ENCODE measurements at places on chromosomes 4 and X.

- DNase-seq = no peak
These were observed 67.4 kb downstream of the ZNF827 start for GRCh38 chr4:145871209-145871608.

DNA sequence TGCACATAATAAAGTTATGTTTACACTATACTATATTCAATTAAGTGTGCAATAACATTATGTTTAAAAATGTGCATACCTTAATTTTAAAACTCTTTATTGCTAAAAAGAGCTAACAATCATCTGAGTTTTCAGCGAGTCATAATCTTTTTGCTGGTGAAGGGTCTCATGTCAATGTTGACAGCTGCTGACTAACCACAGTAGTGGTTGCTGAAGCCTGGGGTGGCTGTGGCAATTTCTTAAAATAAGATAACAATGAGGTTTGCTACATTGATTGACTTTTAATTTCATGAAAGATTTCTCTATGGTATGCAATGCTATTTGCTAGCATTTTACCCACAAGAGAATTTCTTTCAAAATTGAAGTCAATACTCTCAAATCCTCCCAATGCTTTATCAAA, 58.6 kb downstream of the C4orf46 start:
- no peak for DNase-seq

DNA sequence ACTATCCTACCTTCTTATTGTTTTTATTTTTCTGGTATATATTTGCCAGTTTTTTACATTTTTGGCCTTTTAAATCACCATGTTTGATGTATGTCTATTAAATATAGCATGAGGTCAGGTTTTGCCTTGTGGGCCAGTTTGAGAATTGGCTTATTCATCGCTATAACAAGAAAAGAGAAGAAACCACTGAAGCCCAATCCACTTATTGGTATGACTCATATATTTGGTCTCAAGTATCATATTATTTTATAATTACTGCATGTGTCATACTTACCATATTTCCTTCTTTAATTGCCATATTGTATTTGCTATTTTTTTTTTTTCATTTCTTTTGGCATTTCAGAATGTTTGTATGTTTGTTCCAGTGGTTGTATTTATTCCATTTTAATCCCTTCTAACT, 99.3 kb downstream of the IRF2 start:
- no peak for DNase-seq

GRCh38 chr4:184403384-184403781, 71.0 kb downstream of the IRF2 start:
- DNase-seq = no peak

- no peak for DNase-seq
These were observed 95.8 kb upstream of the IL13RA1 start for GRCh38 chrX:118631586-118631985.

- no peak for DNase-seq
These were observed 21.3 kb downstream of the MMRN1 start for GRCh38 chr4:89915937-89916336.

GRCh38 chr4:173424899-173425805, 26.2 kb upstream of the SCRG1 start:
- no peak for DNase-seq

- no peak for DNase-seq
These were observed 134.7 kb downstream of the DCLK2 start for GRCh38 chr4:150212927-150213326.

DNA sequence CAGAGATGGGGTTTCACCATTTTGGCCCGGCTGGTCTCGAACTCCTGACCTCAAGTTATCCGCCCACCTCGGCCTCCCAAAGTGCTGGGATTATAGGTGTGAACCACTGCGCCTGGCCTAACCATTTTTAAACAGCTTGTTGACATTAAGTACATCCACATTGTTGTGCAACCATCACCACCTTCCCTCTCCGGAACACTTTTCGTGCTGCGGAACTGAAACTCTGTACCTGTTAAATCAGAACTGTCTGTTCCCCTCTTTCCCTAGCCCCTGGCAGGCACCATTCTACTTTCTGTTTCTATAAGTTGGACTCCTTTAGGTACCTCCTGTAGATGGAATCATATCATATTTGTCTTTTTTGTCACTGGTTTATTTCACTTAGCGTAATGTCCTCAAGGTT, 9.5 kb downstream of the FHDC1 start:
- no peak for DNase-seq

- DNase-seq = no peak
These were observed 11.8 kb downstream of the CLCN5 start for GRCh38 chrX:49934148-49934547.

DNA sequence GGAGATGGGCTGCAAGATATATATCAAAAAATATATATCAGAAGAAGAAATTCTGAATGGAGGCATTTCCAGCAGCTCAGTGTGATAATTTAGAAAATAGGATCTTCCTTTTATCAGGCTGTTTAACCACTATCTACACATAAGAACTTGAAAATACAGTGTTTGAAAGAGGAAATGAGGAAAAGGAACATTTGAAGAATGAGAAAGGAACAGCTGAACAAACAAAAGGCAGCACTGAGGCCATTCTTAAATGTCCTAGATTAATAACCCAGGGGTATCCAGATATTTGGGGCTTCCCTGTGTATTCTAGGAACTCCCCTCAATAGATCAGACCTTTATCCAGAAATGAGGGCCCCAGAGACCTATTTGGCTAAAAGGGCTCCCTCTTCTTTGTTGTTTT, 4.1 kb downstream of the SLC39A8 start:
- DNase-seq = no peak

DNA sequence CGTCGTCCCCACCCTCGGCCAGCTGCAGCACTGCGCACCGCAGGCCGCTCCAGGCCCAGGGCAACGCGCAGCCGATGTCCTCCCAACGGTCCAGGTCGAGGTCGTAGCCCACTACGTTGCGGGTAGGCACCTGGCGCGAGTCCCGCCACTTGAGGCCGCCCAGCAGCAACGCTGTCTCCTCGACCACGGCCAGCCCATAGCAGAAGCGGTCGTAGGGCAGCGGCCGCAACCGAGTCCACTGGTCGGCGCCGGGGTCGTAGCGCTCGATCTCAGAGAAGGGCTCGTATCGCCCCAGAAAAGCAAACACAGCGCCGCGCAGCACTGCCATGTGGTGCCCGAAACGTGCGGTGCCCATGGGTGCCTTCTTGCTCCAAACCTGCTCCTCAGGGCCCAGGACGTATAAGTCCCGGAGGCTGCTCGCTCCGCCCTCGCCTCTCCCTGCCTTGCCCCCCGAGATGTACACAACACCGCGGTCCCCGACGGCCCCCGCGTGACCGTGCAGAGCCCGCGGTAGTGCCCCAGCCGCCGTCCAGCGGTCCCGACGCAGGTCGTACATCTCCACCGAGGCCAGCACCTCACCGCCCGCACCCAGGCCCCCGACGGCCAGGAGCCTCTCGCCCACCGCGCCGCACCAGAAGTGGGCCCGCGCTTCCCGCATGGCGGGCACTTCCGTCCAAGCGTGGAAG, 2.1 kb downstream of the KLHL34 start:
- DNase-seq = no peak

DNA sequence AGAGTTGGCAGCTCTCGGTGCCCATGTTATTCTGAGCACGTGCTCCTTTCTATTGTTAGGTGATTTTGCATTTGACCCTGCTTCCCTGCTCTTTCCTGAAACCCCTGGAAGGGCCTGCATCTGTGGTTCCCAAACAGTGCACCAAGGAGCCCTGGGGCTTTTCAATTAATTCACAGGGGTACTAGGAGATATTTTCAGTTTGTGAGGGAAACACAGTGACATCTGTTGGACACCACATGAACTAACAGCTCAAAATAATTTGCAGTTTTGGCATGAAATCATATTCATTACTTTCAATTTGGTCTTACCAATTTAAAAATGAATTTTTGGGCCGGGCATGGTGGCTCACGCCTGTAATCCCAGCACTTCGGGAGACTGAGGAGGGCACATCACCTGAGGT, 156.6 kb downstream of the GATB start:
- no peak for DNase-seq

GRCh38 chrX:130165181-130165702, 399 bp downstream of the AIFM1 start:
- no peak for DNase-seq

- DNase-seq = no peak
These were observed 120.2 kb upstream of the PJA1 start for GRCh38 chrX:69285401-69285877.

DNA sequence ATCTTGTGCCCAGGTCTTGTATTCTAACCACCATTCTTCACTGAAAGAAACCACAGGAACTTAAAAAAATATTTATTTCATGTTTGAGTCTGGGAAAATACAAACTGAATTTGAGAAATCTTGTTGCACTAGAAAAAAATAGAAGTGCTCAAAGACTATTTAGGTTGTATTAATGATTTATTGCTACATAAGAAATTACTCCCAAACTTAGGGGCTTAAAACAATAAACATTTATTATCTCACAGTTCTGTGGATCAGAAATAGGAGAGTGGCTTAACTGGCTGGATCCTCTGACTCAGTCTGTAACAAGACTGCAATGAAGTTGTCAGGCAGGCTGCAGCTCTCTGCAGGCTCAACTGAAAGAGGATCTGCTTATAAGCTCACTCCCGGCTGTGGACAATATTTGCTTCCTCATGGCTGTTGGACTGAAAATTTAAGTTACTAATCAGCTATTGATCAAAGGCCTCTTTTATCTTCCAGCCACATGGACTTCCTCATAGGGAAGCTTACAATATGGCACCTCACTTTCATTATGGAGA, 295.4 kb upstream of the FAM241A start:
- no peak for DNase-seq

GRCh38 chrX:40299641-40300046, 201.9 kb upstream of the BCOR start:
- no peak for DNase-seq

DNA sequence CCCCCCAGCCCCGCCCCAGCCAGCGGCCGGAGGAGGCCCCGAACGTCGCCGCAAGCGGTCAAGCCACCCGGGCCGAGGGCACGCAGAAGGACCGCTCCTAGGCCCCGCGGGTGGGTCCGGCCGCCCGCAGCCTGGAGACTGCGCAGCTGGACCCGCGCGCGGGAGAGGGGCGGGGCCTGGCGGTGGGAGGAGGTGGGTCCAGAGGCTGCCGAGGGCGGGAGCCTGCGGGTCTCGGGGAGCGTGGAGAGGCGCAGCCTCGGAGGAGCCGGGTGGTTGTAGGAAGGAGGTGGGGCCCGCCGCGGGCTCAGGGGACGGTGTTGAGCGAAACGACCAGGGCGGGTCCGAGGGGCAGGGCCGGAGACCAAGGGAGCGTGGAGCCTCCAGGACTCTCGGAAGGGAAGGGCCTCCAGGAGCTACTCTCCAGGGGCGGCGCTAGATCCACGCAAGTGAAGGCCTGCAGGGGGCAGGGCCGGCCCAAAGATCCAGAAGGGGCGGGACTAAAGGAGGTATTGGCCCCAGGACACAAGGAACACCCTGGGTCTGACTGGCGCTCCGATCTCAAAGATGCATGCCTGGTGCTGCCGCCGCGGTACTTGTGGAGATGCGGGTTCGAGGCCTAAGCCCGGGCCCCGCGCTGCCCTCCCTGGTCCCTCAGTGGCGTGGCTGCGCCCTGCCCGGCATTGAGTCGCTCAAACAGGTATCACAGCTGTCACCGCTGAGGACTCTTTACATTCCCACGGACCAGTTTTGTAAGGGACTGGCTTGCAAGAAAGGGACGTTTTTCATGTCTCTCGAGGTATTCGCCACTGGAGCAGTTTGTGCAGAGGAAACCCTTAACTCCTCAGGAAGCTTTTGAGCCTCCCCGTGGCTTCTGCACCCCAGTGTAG, 5.9 kb downstream of the TIMM17B start:
- peak; percentile 81 for DNase-seq

DNA sequence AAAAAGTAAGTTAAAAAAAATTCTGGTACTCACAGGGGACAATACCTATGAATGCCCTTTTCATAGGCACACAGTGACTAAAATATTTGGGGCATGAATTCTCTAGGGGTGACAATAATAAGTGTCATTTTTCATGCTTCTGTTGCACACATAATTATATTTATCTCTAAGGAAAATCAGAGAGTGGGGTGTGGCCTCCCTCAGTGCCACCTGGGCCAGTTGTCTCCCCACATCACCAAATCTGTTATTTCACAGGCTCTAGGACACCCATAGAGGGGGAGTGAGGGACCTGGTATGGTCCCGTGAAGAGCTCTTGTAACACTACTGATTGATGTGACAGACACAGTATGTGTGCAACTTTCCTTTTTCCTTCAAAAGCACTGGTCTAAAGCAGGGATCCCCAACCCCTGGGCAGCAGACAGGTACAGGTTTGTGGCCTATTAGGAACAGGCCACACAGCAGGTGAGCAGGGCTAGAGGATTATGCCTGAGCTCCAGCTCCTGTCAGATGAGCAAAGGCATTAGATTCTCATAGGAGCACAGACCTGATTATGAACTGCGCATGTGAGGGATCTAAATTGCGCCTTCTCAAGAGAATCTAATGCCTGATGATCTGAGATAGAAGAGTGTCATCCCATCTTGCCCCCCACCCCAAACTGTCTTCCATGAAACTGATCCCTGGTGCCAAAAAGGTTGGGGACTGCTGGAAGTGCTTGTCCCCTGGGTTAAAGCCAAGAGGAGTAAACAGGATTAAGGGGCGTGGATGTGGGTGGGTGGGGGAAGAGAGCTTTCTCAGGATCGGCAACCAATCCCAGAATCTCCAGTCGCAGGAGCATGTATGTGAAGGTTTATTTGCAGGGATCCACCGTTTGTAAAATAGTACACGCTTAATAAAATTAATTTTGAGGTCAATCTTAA, 856 bp downstream of the SLC9B1 start:
- DNase-seq = no peak

GRCh38 chr4:176320976-176321361, 1.2 kb downstream of the SPCS3 start:
- no peak for DNase-seq

DNA sequence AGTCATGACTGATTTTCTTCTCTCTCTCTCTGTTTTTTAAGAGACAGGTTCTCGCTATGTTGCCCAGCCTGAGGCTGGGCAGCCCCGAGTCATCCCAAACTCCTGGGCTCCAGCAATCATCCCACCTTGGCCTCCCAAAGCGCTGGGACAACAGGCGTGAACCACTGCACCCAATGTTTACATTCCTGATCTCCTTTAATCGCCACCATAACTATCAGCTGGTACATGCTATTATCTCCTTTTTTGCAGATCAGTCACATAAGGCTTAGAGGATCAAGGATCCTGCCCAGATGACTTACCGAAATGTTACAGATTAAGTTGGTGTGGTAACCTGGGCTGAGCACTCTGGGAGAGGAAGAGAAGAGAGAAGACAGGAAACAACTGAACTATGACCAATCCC, 1.5 kb upstream of the USP46 start:
- no peak for DNase-seq

GRCh38 chr4:73725510-73725909, 14.9 kb upstream of the CXCL8 start:
- DNase-seq = no peak
